ENCODE measurements at places on chromosomes 5 and 9.

- no peak for DNase-seq
Observed at GRCh38 chr5:107698286-107698685, 27.5 kb upstream of the EFNA5 start.

DNA sequence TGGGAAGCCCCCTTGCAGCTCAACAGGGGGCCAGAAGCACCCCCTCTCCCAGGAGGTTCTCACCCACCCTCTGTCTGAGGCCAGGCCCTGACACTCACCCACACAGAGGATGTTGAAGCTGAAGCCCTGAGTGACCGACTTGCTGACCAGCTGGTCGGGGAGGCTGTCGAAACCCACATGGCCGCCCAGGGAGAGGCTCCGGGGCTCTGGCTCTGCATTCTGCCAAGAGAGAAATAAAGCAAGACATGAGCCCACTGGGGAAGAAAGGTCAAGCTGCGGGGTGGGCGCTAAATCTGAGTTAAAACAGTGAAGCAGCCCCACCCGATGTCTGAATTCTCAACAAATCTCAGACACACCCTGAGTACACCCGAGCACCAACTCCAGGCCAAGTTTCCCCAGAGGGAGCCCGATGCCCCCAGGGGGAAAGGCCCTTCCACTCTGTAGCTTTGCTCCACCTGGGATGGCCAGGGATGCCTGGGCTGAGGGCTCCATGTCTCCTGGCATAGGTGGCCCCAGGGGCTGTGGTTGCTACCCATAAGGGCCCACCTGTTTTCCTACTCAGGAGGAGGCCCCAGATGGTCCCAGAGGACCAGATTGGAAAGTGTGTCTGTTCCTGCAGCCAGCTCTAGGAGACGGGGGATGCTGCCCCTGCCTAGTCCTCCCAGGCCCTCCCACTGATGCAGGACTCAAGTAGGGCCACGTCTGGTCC, 11.6 kb downstream of the SEPTIN8 start:
- no peak for DNase-seq

DNA sequence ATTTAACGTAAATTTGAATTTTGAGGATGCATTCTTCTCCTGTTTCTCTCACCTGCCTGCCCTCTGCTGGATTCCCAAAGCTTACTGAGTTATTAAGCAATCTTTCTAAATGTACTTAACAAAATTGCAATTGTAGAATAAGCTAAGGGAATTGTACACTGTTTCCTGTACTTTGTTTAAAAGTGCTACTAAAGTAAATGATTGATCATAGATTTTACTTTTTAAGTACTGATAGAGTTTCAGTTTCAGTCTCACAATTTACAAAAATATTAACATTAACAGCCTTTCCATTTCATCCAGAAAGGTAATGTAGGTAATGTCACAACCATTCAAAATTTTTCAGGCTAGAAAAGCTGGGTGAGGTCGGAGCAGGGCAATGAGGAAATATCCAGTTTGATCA, 4.8 kb upstream of the RANBP17 start:
- no peak for DNase-seq

GRCh38 chr5:54311176-54311677, 854 bp upstream of the ARL15 start:
- no peak for DNase-seq

- no peak for DNase-seq
Observed at GRCh38 chr9:127258606-127259471, 5.7 kb upstream of the GARNL3 start.

DNA sequence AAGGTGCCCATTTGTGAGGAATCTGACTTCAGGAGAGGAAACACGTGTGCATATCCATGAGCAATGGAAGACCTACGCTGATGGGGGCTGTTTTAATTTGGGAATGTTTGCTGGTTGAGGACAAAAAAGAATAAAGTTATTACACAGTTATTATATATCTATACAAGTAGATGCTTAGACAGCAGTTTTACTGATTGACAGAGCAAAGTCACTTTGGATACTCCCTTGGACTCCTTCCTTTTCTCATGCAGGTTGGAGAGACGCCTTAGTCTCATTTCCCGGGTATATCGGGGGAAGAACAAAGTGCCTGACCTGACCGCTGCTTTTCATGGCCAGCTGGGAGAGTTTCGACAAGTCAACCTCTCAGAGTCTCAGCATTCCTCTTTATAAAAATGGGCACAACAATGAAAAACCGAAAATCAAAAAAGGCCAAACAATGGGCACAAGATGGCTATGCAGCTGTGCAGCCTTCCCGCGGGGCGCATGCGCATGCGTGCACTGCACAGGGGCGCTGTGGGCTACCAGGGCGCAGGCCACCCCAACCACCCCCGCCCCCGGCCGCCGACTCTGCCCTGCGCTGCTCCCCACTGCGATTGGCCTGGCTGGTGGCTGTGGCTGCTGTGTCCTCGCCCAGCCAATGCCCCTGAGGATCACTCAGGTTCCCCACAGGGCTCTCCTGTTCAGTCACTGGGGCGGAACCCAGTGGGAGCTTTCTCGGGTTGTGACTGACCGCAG, 18.1 kb downstream of the NFIL3 start:
- no peak for DNase-seq

- DNase-seq, result no peak
Observed at GRCh38 chr5:43839218-43839617, 236.2 kb downstream of the NNT start.

- DNase-seq, result no peak
Observed at GRCh38 chr9:34690983-34691935, at the start of gene CCL19. TSS of gene CCL19 (minus strand) at chr9:34691276. CDS start at chr9:34691139, 137 bp downstream.

GRCh38 chr5:139851558-139851957, 56.0 kb downstream of the PSD2 start:
- DNase-seq, result no peak
